ENCODE measurements at places on chromosomes 4 and X.

GRCh38 chrX:39772057-39772832 is 325.5 kb downstream of the BCOR start:
- DNase-seq: peak; percentile 63

DNA sequence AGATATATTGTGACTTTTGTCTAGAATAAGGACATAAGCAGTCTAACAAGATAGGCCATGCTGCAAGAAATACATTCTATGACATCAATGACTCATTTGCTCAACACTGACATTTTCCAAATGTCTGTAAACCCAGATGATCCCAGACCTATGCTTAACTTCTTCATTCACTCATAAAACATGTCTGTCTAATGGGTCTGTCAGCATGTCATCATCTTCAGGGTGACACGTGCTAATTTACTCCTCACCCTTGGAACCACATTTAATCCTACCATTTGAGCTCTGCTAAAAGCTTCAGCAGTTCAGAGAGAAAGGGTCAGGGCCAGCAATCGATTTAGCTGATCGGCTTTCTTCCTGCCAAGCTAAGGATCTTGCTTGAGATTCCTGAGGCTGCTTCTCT is 109.4 kb upstream of the MAP3K15 start:
- DNase-seq: no peak

- DNase-seq: no peak
Observed at GRCh38 chrX:109990582-109991276, 12.2 kb upstream of the TMEM164 start.

- DNase-seq: no peak
Observed at GRCh38 chrX:103311399-103311780, 600 bp upstream of the BEX2 start.

GRCh38 chr4:2273657-2274319 is 11.9 kb upstream of the MXD4 start:
- DNase-seq: no peak

DNA sequence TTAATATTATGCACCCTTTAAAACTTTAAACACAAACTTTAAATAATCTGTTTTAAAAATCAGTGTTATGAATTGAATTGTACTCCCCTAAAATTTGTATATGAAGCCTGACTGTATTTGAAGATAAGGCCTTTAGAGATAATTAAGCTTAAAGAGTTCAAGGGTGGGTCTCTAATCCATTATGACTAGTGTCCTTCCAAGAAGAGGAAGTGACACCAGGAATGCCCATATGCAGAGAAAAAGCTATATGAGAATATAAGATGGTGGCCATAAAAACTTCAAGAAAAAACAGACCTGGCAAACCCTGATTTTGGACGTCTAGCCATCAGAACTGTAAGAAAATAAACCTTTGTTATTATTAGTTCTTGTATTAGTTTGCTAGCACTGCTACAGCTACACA is 29.0 kb downstream of the UGT2A2 start:
- no peak for DNase-seq

DNA sequence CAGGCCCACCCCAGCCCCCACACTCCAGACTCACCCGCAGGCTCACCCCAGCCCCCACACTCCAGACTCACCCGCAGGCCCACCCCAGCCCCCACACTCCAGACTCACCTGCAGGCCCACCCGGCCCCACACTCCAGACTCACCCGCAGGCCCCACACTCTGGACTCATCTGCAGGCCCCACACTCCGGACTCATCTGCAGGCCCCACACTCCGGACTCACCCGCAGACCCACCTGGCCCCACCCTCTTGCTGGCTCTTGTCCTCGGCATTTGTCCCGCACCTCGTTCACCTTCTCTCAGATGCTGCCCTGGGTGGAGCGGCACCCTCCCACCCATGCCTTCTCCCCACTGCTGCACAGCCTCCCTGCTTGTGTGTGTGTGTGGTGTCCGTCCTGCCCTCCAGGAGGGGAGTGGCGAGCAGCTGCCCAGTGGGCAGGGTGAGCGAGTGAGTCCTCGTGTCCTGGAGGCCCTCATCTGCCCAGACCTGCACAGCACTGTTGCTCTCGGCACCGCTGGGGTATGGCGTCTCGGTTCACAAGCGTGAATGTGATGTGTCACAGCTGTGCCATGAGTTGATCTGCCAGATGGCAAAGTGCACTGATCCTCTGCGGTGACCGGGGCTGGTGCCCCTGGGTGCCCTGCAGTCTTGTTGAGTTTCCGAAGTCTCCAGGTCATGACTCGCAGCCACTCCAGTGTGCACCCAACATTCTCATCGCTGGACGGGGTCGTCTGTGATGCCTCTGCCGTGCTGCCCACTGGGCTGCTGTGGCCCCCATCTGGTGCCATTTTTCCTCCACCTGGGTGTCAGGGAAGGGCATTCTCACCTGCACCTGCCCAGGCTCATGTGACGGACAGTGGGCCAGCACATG is 27.7 kb downstream of the MAEA start:
- DNase-seq: no peak

GRCh38 chr4:95599777-95600400 is 51.1 kb upstream of the UNC5C start:
- DNase-seq: no peak

- DNase-seq: no peak
Observed at GRCh38 chr4:128866269-128866668, 56.8 kb downstream of the JADE1 start.

Measured in stimulated activated CD4-positive, alpha-beta T cell treated with anti-CD3 and anti-CD28 coated beads, Interleukin-15, amount 100 ng/mL, for 48 hours (primary cell).